ENCODE measurements at places on chromosomes 13 and 19.

- DNase-seq = peak; percentile 63
These were observed 693 bp downstream of the RFXAP start for GRCh38 chr13:36819739-36820090.

DNA sequence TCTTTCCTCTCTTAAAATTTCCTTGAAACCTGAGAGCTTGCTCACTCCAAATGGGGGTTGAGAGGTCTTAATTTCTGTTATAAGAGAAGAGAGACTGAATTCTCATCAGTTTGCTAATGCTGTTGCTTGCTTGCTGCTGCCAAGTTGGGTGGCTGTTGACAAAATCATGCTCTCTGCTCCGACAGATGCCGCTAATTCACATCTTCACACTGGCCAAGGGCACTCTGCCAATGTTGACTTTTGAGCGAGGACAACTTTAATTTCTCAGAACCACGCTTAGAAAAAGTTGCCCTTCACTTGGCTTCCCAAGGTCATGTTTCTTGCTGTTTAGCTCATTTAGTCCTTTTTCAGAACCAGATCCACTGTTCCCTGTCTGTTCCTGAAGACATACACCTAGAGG, 402.9 kb downstream of the HS6ST3 start:
- DNase-seq = no peak

- DNase-seq = no peak
These were observed 1015.7 kb downstream of the PCDH9 start for GRCh38 chr13:66214467-66214866.

DNA sequence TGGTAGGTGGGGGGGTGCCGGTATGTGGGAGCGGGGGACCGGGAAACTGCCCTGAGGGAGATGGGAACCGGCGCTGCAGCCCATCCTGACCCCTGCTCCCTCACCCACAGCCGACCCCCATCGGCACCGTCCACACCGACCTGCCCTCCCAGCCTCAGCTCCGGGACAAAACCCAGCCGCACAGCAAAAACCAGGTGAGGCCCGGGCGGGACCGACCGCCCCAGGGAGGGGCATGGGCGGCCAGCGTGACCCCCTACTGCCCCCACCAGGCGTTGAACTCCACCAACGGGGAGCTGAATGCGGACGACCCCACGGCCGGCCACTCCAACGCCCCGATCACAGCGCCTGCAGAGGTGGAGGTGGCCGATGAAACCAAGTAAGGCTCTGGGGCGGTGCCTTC, 35.9 kb downstream of the BTBD2 start:
- DNase-seq = no peak

GRCh38 chr13:83878691-83879430, 3.4 kb downstream of the SLITRK1 start:
- no peak for DNase-seq

- no peak for DNase-seq
These were observed 24.0 kb downstream of the TSKS start for GRCh38 chr19:49739098-49739497.

- no peak for DNase-seq
These were observed 12.2 kb downstream of the PIP5K1C start for GRCh38 chr19:3687774-3688706.

DNA sequence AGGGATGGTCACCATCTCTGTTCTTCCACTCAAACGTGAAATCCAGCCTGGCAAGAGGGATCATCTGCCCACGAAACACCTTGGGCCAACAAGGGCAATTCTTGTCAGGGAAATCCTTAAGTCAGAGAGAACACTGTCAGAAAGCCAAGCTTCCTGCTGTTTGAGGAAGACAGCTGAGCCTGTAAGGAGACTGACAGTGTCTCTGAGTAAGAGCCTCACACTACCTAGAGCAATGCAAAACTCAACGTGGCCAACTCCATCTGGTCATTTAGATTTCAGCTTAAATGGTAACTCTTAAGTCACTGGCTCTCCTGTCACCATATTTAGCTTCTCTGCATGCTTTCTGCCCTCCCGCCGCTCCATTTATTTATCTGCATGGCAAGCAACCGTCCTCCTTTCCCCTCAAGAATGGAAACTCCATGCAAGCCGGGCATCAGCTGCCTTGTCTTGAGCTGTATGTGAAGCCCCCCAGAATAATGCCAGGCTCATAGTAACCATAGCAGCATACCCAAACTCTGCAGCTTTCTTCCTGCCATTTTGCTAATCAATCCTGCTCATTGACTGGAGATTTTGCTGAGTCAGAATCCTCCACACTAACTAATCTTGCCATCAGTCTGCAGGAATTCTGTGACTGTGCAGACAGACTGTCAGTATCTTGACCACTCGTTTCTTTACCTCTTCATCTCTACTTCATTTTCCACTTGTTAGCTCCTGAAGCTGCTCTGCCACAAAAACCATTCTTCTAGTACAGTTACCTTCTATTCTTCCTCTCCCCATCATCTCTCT, 159.8 kb downstream of the IRS2 start:
- no peak for DNase-seq

GRCh38 chr19:2507109-2507508, 31.2 kb downstream of the GADD45B start:
- DNase-seq = no peak

DNA sequence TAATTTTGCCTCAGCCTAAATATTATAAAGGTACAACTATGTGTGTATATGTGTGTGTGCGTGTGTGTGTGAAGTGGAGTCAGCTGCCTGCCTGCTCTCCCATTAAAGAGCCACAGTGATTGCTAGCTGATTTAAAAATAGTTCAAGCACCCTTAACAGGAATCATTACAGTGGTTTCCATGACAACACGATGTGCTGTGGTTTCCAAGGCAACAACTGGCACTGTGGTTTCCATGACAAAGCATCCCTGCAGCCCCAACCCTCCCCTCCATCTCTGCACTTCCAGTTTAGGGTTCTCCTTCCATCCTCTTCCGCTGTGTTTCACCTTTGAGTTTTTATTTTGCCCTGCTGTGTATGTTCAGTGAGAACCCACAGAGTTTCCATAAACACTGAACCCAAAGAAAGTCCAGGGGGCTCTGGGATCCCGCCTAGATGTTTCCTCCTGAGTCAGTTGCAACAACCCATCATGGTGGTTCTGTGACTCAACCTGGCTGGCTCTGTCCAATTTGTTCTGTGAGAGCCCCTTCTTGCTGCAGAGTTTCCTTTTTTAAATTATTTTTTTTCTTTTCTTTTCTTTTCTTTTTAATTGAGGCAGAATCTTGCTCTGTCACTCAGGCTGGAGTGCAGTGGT, 7.1 kb upstream of the PNMA8A start:
- DNase-seq = no peak

DNA sequence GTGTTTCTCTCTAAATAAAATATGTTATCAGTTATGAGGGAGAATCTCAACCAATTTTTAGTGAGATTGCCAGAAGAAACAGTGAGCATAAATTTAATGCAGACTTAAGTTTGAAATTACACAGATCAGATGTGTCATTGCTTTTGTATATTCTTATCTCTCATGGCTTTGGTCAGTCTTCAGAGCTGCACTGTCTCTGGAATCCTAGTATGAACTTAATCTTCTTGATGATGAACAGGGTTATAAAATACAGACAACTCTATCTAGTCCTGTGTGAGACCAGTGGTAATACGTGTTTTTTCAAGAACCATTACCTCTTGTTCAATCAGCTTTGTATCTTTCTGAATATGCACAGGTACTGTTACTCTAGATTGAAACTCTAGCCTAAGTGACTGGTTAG, 528.0 kb downstream of the DACH1 start:
- no peak for DNase-seq

DNA sequence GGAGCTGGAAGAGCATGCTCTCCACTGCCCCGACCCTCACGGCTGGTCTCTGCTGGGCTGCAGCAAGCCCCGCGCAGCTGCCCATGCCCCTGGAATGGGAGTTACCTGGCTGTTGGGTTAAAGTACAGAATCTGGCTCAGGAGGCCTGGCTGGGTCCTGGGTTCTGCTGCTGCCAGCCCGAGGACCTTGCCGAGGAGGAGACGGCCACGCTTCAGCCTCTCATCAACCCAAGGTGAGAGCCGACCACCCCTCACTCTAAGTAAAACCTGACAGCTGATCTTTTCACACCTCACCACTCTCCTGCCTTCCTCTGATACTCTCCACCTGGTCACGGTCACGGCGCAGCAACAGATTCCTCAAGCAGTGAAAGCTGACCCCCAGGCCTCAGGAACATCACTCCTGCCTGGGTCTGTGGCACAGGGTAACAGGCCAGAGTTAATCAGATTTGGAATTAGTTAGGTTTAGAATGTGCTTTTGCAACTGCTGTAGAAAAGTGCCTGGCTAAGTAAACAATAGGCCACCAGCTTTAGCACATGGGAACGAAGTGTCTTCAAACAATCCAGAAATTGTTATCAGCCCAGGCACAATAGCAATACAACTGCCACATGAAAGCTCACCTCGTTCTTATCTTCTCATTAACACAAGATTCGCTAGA, 20.5 kb downstream of the RAB20 start:
- no peak for DNase-seq

DNA sequence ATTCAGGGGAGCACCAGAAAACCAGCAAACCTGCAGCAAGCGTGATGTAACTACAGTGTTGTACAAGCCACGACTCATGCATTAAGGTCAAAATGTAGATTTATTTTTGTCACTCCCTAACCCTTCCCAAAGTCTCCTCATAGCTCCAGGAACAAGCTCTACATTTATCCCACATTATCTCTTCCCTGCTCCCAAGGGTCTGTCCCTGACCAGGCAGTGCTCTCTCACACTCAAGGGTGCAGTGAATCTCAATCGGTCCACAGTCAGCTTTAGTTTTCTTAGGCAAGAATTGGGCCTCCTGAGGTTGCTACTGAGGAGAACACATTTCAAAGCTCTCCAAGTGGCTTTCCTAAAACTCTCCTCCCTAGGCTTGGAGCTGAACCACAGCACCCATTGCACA, 219.4 kb downstream of the NHLRC3 start:
- no peak for DNase-seq

DNA sequence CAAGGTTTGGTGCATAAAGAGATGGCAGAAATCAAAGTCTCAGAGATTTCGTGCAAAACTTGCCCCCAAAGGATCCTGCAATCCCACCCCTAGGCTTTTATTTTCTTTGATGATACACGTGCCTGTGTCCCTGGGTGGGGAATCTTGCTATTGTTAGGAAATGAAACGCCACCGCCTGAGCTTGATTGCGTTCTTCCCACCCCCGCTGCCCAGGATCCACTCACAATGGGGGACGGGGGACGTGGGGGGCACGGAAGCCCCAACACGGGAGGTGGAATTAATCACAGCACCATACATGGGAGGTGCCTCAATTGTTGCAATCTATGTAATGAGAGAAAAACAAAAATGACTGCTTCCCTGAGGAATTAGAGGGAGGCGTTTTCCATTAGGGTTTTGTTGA, 39.6 kb downstream of the ZNRF4 start:
- no peak for DNase-seq

GRCh38 chr19:14554382-14554812, 17.5 kb downstream of the NDUFB7 start:
- no peak for DNase-seq

- DNase-seq = no peak
These were observed 62.3 kb downstream of the COL4A2 start for GRCh38 chr13:110369400-110369799.

GRCh38 chr13:72284791-72285190, 417.8 kb upstream of the DACH1 start:
- no peak for DNase-seq

GRCh38 chr13:66795636-66796035, 434.5 kb downstream of the PCDH9 start:
- DNase-seq = no peak

DNA sequence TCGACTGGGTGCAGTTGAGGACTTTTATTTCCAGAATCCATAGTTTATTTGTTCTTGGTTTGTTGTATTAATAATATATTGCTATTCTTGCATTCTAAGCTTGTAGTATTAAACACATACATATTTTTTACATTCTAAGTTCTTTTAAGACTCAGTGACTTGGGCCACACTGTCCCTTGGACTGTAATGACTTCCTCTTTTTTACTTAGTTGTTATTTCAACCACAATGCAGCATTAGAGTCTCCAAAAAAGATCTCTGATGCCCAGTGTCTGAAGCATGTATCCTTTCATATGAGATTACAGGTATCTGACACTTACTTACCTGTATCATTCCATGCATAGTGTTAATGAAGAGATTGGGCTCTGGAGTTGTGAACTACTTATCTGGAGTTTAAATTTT, 864.9 kb upstream of the PCDH20 start:
- DNase-seq = no peak

DNA sequence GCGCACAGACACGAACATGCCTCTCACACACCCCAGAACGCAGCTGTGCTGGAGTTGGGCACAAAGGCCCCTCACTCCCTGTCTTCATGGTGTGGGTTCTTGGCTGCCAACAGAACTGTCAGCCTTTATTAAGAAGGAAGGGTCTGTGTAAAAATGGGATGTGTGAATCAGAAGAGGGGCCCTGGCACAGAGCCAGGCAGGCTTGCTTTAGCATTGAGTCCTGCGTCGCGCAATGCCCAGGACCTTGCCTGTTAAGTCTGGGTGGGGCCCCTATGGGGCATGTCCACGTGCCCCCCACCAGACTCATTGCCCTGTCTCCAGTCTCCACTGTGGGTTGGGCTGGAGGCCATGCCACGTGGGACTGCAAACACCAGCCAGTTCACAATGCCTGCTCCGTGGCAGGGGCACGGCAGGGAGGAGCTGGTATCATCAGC, 84.8 kb downstream of the SLC7A1 start:
- DNase-seq = no peak

DNA sequence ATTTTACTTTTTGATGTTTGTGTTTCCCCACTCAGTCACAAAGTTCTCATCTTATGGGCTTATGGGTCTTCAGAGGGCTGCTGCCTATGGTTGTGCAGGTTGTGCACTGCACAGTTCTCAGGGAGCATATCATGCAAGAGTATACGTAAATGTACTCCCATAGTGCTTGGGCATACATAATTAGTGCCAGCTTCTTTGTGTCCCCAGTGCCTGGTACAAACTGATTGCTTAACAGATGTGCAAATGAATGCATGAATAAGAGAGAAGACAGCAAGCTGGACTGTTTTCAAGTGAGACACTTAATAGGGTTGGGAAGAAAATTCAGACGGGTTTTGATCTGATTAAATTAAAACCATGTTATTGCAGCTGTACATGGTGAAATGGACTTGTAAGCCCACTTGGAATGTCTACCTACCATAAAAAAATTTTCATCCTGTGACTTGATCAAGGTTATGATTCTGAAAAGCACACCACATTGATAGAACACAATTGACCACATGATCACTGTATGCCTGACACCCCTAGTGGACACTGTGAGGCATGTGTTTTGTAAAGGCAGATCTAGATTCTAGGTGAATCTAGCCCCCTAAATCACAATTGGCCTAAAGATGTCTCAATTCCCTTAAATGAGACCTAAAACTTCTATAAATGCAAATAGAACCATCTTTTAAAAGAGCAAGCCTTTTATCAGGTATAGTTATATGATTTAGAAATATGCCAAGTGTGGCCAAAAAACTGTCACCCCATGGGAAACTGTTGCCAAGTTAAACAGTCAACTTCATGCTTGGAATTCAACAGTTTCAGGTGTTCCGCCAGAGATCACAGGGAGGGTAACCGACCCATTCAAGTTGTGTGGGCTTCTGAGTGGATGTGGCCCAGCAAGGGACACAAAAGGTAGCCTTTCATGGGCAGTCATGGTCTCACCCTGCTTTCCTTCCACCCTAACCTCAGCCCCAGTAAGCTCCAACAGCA, 27.9 kb downstream of the FAM124A start:
- no peak for DNase-seq
